Stimulated activated CD8-positive, alpha-beta memory T cell treated with anti-CD3 and anti-CD28 coated beads, Interleukin-2, amount 100 ng/mL, for 1 hour (primary cell): ENCODE measurements at places on chromosomes 7 and 10.

GRCh38 chr7:47100817-47101435 is 481.0 kb downstream of the TNS3 start:
- DNase-seq, result no peak

GRCh38 chr10:126448091-126448490 is 59.8 kb upstream of the ADAM12 start:
- DNase-seq, result no peak

- no peak for DNase-seq
Measured at GRCh38 chr7:143288836-143289235, 685 bp downstream of the CASP2 start.

- DNase-seq, result no peak
Measured at GRCh38 chr10:36388166-36388565, 737.2 kb upstream of the ANKRD30A start.

DNA sequence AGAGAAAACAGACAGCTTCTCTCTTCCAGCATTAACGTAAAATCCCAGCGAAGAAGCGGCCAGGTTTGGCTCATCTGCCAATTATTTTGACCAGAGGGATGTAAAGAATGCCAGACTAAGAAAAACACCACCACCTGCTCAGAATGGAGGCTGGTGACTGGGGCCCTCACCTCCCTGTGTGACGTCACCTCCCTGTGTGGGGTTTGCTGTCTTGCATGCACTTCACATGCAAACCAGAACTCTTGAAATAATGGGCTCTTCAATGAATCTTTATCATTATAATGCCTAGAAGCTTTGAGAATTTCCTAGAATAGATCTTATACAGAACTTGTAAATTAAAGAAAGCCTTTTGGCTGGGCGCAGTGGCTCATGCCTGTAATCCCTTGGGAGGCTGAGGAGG is 101.8 kb upstream of the WAC start:
- no peak for DNase-seq

DNA sequence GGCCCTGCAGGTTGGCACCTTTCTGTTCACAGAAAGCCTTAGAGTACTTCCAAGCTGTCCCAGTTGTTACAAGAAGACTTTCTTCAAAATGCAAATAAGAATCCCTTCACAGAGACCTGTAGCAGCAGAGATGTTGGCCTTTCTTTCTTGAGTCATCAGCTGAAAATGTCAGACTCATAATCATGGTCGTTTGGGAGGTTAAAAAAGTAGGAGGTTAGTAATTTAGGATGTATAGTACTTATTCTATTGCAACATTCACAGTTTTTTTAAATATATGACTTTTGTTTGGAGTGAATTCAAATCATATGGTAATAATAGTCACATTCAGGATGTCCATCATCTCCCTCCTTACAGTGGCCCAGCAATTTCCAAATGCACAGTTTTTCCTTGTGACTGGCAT is 223.9 kb upstream of the GLI3 start:
- no peak for DNase-seq
